Stimulated activated CD8-positive, alpha-beta memory T cell treated with anti-CD3 and anti-CD28 coated beads, Interleukin-7, amount 100 ng/mL, for 24 hours (primary cell): ENCODE measurements at places on chromosomes 5 and 9.

- DNase-seq, result no peak
Measured at GRCh38 chr5:27144456-27144855, 106.1 kb upstream of the CDH9 start.

DNA sequence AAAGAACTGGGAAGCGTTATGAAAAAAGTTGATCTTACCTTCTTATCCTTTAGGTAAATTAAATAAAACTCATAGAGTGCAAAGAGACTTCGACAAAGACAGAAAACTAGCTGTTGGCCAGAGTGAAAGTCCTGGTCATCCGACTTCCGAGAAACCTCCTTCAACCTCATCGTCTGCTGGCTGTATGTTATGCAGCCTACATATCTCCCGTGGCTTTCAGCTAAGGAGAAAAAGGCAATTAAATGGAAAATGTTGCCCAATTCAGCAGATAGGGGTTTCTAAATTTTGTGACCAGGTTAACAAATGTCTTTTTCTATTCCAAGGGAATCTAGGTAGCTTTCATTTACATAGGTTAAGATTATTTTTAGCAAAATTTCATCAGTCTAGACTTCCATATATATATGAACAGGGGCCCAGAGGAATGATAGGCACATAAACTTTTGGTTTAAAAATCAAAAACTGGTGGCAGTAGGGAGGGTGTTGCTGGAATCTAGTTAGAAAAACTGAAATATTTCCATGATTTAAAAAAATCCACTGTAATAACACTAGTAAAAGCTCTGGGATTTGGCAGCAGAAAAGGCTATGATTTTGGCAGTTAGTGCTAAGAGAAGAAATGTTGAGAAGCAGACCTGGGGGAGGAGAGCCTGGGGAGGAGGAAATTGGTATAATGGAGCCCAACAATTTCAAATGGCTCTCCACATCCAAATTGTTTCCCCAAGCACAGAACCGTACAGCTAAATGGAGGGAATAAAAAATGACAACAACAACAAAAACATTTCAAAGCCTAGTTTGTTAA, 32.1 kb downstream of the RAI14 start:
- no peak for DNase-seq

DNA sequence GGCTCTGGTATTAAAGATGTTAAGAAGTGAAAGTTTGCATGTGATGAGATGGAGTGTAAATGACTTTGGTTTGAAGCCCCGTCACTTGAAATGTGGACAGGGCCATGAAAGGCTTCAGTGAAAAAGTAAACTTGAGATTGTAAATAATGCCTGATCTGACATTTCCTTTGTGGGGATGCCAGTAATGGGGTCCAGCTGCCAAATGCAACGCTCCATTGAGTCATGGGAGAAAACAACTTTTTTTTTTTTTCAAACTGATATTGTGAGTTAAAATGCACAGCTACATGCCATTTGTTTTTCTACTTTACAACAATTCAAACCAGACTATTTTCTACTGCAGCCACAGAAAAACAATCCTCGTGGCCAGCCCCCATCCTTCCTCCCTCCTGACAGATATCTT, 327.0 kb upstream of the TNC start:
- DNase-seq, result no peak

GRCh38 chr9:94801234-94801633, 74.7 kb downstream of the AOPEP start:
- DNase-seq, result no peak

DNA sequence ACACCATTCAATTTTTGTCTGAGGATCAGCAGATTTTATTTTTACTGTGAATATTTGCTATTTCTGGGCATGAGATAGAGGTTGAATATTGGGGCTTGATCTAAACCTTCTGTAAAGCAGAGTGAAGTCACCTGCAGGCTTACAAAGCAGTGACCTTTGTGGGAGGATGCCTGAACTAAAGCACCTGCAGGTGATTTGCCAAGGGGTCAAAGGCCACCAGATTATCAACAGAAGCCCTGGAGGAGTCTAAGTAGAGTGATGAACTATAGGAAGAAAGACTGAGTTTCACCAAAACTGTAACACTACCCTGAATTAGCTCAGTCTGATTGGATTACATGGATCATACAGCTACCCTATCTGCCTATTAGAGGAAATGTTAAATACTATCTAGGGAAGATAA, 144.3 kb upstream of the PRLR start:
- no peak for DNase-seq

- DNase-seq, result no peak
Measured at GRCh38 chr9:76373173-76373783, 20.9 kb downstream of the RFK start.

GRCh38 chr9:32550150-32550561, 2.0 kb upstream of the SMIM27 start:
- DNase-seq, result no peak

DNA sequence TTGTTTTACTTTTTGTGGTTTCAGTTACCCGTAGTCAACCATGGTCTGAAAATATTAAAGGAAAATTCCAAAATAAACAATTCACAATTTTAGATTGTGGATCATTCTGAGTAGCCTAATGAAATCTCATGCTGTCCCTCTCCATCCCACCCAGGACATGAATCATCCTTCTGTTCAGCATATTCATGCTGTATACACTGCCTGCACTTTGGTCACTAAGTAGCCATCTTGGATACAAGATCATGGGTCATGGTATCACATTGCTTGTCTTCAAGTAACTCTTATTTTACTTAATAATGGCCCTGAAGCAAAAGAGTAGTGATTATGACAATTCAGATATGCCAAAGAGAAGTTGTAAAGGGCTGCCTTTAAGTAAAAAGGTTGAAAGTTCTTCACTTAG, 536.5 kb upstream of the ACO1 start:
- DNase-seq, result no peak

DNA sequence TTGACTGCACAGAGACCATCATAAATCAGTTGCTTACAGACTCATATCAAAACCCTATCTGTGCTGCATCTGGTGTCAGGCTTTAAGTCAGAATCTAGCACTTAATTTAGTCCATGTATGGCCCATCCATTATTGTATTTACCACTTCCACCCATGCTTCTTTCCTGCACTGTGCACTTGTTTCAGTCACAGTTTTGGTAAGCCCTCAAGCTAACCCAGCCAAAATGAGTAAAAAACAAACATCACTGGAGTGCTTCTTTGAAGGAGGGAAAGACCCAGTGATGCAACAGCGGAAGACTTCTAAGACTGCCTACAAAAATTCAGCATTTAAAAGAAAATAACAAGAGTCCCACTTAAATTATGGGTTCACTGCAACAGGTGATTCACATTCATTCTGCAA, 69.0 kb downstream of the FGF10 start:
- no peak for DNase-seq

DNA sequence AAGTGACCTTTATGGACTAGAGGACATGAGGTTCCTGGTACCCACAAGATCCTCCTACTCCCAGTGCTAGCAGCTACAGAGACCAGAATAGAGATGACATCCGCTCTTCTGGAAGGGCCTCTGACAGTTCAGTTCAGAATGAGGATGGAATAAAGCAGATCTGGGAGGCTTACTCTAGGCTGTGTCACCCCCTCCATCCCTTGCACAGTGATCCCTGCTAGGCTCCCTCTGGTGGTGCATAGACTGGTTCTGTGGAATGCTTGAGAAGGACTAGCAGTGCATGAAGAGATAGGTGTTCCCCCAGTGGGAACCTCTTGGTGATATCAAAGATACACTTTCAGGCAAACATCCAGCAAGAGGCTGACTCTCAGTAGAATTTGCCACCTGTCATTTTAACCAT, 83.0 kb downstream of the NPR3 start:
- DNase-seq, result no peak

- DNase-seq, result no peak
Measured at GRCh38 chr9:91185193-91185886, 176.4 kb downstream of the AUH start.

GRCh38 chr5:61486476-61486875, 154.4 kb downstream of the ZSWIM6 start:
- DNase-seq, result no peak

- DNase-seq, result no peak
Measured at GRCh38 chr5:41748631-41749030, 121.6 kb downstream of the OXCT1 start.

DNA sequence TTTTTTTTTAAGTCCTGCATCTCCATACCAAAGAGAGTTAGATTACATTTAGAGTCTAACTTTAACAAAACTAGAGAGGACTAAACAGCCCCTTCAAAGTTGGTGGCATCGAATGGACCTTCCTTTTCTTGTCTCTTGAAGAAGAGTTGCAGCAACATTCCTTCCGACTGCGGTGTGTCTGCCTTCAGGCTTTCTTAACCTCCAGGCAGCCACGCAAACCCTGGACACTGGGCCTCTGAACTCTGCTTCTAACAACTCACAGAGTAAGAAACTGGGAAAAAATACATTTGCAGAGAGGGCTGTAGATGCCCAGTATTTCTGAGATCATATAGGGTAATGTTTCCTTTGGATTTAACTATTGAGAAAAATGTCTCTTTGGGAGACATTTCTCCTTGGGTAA, 120.5 kb upstream of the MAST4 start:
- DNase-seq, result no peak

DNA sequence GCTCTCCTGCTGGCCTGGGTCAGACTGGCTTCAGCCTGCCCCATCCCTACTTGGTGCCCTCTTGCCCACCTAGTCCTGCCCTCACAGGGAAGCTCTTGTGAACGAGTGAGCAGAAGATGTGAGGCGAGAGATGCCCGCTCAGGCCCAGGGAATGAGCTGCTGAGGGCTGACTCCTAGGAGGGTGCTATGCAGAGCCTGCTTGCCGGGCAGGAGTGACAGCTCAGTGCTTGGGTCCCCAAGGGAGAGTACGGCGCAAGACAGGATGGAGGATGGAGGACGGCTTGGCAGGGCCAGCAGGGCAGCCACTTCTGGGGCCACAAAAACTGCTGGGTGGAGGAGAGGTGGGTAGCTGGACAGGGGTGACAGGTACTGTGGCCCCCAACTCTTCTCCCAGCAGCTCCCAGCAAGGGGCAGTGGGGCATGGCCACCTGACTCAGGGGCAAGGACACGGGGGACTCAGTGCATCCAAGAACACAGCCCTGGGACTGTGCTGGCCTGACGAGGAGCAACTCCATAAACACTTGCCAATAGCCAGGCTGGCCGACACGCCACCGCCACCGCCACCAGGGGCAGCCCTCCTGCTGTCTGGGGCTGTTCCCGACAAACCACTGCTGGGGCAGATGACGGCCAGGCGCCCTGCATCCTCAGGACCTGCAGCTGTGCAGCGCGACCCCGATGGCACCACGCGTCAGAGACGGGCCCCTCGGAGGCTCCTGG, 55.6 kb upstream of the UBAC1 start:
- no peak for DNase-seq

- DNase-seq, result no peak
Measured at GRCh38 chr5:80156156-80156555, 99.7 kb downstream of the SERINC5 start.

DNA sequence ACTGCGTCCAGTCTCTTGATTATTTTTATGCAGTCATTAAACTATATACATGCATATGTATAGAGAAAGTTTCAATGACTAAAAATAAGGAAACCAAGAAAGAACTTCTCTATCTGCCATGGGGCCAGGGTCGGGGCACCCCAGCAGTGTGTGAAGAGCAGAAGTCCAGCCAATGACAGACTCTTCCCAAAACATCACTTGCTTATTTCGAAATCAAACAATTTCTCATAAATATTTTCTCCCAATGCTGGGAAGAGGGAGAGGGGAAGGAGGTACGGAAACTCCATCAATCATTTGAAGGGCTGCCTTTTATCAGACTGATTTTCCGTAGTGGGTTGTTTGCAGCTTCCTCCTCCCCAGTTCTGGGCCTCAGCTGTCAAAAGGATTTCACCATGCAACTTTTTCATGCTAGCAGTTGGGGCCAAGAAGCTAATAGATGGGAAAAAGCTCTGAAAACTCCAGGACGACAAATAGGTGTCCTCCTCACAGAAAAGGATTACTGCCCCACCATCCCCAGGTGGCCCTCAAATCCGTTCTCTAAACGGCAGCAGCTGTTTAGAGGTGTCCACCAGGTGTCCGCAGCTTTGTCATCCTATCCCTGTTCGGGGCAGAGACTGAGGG, 617 bp upstream of the FPGS start:
- DNase-seq, result no peak

GRCh38 chr9:86424251-86424891, 70.2 kb upstream of the TUT7 start:
- DNase-seq, result no peak

DNA sequence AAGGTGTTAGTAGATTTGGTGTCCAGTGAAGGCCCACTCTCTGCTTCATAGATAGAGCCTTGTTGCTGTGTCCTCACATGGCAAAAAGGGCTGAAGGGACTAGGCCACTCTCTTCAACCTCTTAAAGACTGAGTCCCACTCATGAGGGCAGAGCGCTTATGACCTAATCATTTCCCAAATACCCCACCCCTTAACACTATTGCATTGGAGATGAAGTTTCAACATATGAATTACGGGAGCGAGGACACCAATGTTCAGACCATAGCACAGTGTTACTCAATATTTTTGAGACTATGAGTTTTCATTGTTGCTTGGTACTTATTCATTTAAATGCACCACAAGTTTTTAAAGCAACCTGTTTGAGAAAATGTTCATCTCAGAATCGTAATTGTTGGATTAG, 8.8 kb upstream of the OTULINL start:
- no peak for DNase-seq

GRCh38 chr5:101574017-101574416, 670.9 kb upstream of the ST8SIA4 start:
- DNase-seq, result no peak

DNA sequence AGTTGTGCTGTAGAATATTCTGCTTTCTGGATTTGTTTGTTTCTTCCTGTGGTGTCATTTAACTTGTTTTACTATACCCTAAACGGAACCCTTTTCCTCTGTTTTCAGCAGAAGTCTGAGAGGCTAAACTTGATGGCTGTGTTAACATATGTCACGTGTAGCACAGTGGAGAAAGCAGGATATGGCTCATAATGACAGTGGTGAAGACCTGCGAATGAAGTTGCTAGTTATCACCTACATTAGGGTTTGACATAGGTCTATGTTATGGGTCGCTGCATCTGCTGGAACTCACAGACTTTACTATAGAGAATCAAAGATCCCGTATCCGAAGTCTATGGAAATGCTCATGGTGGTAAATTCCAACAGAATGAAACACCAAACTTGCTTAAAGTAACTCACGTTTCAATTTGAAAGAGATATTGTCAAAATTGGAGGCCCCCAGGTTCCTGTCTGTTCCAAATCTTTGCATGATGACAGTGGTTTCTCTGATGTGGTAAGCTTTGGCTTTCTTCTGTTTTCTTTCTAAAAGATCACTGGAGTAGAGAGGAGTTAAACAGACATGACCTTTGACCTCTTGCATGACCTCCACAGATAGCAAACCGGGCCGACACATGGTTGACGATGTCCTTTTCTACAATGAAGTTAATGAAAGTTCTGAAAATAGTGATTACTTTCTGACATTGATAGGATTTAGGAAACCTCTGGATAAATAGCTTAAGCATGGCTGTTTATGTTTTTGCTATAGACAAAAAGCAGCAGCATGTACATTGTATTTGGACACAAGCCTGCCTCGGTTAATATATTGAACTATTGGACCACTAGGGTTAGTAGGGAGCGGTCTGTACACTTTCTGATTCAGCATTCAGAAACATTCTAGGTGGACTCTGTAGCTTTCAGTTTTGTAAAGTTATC, 3.1 kb upstream of the CATSPER3 start:
- no peak for DNase-seq

- DNase-seq, result no peak
Measured at GRCh38 chr9:121399883-121400607, 30.0 kb upstream of the STOM start.

- DNase-seq, result no peak
Measured at GRCh38 chr9:21443849-21444625, 3.8 kb downstream of the IFNA1 start.

GRCh38 chr9:79395755-79396154, 176.0 kb upstream of the TLE4 start:
- DNase-seq, result no peak
